Fibroblast of skin of scalp (primary cell): ENCODE measurements at places on chromosomes 5 and 9.

DNA sequence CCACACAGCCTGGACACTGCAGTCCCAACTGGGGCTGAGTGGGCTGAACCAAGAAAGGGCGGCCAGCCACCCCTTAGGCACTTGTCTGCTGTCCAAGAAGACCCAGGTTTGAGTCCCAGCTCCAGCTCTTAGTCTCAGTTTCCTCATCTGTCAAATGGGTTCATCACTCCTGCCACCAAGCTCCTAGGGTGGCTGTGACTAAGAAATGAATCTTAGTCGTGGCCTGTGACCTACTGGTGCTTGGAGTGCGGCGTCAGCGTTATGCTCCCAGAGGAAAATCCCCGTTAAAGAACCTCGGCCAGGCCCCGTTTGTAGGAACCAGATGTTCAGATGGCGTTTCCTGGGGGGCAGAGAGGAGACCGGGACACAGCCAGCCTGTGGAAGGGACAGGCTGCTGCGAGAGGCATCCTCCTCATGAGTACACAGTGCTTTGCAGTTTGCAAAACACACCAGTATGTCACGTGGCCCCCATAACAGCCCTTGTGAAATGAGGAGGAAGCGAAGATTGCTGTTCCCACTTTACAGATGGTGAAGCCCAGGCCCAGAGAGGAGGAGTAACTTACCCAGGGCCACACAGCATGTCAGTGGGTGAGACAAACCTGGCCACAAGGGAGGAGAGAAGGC, 3.3 kb downstream of the FIBCD1 start:
- DNase-seq = no peak

DNA sequence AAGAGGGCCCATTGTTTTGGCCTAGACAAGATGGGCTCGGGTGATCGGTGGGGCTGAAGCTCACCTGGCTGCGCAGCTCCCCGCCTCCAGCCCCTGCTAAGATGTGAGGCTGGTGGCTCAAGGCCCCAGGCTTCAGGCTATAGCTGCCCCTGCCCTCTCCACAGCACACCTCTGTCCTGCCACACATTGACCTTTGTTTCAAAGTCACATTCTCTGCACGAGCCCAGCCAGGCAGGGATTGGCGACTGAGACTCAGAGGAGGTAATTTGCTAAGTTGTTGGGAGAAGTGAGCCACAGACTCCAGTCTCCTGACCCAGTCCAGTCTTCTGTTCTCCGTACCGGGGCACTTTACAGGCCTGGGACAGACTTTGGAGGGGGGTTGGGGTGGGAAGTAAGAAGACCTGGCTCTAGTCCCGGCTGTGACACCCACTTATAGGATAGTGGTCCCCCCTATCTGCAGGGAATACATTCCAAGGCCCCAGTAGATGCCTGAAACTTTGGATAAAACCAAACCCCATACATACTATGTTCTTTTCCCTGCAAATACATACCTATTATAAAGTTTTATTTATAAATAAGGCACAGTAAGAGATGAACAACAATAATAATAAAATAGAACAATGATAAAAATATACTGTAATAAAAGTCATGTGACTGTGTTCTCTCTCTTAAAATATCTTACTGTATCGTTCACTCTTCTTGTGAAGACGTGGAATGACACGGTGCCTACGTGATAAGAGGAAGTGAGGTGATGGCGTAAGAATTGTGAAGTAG, 13.3 kb downstream of the PDGFRB start:
- no peak for DNase-seq

- no peak for DNase-seq
Observed at GRCh38 chr5:172593721-172594235, 47.3 kb upstream of the NEURL1B start.

DNA sequence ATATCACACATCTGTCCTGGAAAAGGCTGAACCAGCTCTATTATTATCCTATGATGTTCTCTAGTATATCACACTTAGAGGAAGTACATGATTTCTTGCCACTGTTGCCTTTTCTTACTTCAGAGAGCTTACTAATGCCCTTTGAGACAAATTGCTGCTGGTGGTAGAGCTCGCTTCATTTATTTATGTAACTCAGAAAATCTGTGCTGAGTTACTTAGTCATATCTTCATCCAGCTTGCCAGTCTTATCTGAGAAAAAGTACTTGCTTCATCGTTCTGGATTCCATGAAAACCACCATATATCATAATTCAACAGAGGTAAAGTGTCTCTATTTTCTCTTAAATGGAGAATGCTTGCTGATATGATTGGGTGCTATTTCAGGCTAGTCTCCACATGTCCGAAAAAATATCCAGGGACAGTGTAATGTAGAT, 26.6 kb downstream of the PTPDC1 start:
- peak; percentile 36 for DNase-seq

GRCh38 chr5:111704452-111705085, 52.4 kb downstream of the NREP start:
- DNase-seq = no peak

DNA sequence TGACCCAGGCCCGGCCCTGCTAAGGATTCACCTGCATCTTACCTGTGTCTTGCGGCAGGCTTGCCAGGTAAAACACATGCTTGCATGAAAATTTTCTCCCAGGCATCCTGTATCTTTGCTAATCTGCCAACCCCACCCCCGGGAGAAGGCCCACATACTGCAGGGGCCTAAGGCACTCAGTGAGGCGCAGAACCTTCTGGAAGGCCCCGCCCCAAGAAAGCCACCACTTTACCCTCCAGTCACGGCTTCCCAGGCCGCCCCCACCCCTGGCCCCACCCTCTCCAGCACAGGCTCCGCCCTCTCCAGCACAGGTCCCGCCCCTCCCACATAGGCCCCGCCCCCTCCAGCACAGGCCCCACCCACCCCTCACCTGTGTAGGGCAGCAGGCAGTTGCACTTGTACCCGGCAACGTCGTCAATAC, 29.8 kb upstream of the SEC16A start:
- no peak for DNase-seq

DNA sequence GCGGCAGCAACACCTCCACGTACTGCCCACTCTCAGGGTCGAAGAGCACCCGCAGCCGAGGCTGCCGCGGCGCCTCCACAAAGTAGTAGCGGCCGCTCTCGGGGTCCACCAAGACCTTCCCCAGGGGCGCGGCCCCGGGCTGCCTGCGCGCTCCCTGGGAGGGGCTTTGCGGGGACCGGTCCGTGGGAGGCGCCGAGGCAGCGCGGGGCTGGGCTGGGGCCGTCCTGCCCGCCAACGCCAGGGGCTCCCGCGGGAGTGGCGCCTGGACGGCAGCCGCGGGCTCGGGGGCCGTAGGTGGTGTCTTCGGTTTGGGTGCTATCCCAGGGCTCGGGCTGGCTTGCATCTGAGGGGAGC, 2.6 kb upstream of the MZB1 start:
- no peak for DNase-seq

DNA sequence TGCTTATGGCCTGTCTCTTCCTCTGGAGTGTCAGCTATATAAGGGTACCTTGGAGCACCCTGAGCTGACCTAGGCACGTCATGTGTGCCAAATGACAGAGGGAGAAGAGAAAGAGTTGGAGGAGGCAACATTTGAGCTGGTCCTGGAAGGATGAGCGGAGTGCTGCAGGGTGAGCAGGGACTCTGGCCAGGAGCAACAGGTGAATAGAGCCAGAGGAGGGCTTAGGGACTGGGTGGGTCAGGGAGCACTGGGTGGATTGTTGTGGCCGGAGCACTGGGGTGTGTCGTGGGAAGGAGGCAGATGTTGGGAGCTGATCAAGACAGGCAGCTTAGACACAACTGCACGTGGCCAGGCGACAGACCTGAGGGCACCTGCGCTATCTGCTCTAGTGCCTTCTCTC, 43.6 kb downstream of the TSPAN17 start:
- DNase-seq = no peak

- DNase-seq = no peak
Observed at GRCh38 chr9:129280236-129280622, 102.2 kb upstream of the IER5L start.

- no peak for DNase-seq
Observed at GRCh38 chr5:156589946-156590216, 260.2 kb upstream of the PPP1R2B start.

GRCh38 chr5:75720882-75721281, 3.6 kb upstream of the POC5 start:
- DNase-seq = no peak

GRCh38 chr9:5575000-5575399, 53.9 kb upstream of the RIC1 start:
- DNase-seq = no peak

GRCh38 chr9:21833090-21833801, 30.8 kb downstream of the MTAP start:
- no peak for DNase-seq

DNA sequence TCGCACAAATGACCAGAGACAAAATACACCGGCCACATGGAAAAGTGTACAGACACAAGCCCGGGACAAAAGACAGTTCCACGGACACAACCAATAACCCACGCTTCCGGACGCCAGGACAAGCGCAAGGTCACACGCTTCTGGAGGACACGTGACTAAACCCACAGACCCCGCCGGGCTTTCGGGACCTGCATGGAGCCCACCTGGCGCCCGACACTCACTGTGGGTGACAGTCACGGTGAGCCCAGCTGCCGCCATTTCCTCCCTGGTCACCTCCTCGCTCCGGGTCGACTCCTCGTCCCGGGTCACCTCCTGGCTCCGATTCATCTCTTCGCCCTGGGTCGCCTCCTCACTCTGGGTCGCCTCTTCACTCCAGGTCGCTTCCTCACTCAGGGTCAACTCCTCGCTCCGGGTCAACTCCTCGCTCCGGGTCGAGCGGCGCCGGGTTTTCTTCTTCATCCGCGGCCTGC, 470 bp downstream of the BAG1 start:
- peak; percentile 7 for DNase-seq

DNA sequence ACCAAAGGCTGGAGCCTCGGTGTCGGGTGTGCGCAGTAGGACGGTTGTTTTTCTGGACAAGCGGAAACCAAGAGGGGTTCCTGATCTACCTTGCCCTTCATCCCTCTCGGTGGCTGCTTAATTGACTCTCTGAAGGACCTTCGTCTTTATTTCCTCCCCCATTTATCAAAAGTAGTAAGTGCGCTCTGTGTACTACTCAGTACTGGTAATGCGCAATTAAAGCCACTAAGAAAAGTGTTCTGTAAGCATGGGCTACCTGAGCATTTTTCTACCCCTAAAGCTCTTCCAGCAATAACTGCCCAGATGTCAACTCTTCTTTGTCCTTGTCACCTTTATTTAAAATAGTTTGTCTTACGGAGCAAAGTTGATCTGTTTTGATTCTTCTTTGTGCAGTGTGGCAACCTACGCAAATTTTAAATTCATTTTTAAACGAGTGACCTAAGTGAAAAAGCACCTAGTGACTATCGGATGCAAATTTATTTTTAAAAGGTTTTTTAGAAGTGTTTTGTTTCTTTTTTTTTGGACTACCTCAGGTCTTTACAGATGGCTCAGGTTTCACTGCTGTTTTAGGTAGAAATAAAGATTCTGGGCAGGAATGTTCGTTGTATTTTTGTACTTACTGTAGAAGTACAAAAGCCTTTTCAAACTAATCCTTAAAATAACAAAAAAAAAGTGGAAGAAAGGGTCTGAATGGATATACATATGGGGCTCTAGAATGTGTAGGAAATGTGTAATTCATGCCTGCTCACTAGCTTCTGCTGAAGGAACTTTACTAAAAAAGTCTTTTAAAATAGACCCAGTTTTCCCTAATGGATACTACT, 2.0 kb downstream of the JMY start:
- DNase-seq = no peak

DNA sequence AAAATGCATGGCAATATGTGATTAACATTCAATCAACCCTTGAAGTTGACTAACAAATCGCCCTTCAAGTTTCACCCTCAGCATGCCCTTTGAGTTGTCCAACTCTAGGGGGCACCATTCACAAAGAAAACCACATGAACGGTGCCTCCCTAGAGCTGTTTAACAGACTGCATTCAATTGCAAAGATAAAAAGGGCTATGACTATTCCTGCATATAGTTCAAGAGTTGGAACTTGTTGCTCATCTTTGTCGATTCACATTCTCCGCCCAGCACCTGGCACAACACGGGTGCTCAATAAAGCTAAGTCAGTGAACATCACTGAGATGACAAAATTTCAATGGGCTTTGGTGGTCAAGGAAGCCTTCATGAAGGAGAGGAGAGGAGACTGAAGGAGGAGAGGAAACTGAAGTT, 69.6 kb upstream of the SLC30A5 start:
- DNase-seq = peak; percentile 41

DNA sequence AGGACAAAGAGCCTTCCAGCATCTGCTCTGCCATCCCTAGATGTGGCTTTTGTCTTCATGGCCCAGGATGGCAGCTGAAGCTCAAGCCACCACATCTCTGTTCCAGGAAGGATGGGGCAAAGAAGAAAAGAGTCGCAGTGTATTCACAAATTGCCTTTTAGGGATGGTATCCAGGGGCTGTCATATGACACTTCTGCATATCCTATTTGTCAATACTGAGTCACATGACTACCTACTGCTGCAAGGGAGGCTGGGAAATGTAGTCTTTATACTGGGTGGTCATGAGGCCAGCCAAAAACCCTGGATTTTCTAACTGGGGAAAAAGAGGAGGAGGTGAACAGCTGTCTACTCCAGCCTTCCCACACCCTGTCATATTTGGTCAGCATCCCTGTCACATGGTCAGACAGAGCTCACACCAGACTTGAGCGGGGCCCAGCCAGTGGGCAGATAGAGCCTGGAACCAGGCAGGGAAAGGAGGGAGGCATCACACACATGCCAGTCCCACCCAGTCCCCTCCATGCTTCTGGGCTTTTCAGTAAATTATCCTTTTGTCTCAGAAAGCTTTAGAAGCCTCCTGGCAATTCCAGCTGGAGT, 52.0 kb downstream of the OLFM1 start:
- DNase-seq = no peak

DNA sequence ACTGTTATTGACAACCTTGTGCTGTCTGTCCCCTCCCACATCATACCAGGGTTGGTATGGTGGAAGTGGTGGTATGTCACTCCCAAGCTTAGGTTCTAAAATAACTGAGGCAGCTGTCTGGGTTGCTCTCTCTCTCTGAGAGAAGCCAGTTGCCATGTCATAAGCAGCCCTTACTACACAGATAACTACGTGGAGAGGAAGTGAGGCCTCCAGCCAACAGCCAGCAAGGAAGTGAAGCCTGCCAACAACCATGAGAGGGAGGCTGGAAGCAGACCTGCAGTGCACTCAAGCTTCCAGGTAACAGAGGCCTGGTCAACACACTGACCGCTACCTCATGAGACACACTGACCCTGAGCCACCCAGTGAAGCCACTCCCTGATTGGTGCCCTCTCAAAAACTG, 18.6 kb downstream of the CTNNAL1 start:
- no peak for DNase-seq

GRCh38 chr5:37111426-37112382, 137.5 kb downstream of the CPLANE1 start:
- no peak for DNase-seq
